Aorta (tissue), 5 donors: ENCODE measurements at places on chromosomes 11 and 22. TPM values are rescaled to one million over a fixed set of nuclear protein-coding genes. Genes with fewer than 3 reads are reported as not detected.

The SEPTIN5 gene
- 32.5 TPM for total RNA-seq

GRCh38 chr11:77392842-77393241, 81.1 kb downstream of the PAK1 start:
- DNase-seq = no peak

DNA sequence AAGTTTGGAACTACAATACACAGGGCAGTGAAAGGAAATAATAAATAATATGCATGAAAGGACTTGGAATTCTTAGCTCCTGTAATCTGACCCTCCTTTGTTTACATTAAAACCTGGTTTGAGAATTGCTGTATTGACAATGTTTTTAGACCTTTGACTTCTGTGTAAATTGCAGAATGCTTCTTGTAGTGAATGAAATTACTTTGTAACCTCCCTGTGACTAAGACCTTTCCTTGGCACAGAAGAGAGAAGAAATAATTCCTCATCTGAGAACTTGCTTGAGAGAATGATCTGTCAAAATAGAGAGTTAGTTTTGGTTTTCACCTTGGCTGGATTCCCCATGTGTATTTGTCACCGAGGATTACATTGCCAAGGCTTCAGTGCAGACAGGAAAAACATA, 640.0 kb upstream of the ANO5 start:
- DNase-seq = no peak

GRCh38 chr11:117933475-117933874, 4.3 kb upstream of the TMPRSS13 start:
- DNase-seq = no peak

The MMP12 gene
- total RNA-seq = 0.23 TPM

DNA sequence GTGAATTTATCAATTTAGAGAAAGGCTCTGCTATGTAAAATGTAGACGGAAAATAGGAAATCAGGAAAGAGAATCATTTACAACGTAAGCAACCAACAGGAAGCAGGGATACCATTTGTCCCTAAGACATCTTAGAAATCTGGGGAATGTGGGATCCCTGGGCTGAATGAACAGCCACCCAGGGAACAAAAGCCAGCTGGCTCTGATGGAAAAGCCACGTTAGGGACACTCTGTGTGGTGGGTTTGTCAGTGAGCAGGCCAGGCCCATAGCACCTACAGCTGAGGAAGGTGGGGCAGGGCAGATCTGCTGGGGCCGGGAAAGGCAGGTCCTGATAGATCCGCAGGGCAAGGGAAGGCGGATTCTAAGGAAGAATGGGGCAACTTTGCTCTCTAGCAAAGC, 87.1 kb upstream of the CSNK2A3 start:
- no peak for DNase-seq

The MLC1 gene
- total RNA-seq = 0.16 TPM

DNA sequence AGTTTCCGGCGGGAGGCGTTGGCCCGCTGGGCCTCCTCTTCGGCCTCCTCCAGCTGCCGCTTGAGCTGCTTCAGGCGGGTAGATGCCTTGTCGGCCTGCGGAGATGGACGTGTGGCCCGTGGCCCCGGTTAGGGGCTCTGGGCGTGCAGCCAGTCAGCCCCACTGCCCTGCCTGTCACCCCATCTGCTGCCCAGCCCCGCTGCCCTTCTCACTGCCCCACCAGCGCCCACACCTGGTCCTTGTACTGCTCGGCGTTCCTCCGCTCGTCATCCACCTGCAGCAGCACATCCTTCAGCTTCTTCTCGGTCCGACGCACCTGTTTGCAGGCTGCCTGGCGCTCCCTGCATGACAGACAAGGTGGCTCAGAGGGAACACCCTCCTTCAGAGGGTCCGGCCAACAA, 31.2 kb downstream of the APOL1 start:
- DNase-seq = no peak

The NXPE2 gene
- 0.19 TPM for total RNA-seq

DNA sequence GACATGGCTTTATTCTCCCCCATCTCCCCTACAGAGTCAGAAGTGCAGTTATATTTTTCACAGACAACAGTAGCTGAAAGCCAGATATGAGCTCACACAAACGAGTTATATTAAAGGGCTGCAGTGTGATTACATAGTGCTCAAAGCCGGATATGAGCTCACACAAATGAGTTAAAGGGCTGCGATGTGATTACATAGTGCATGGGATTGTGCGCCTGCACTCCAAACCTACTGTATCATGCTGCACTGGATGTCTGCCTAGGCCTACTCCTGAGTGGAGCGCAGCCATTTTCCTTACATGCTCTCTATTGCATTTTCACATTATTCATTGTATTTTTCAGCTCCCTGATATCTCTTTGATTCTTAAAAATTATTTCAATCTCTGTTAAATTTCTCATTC, 414.6 kb upstream of the LARGE1 start:
- DNase-seq = no peak

The SLC2A11 gene
- 4.8 TPM for total RNA-seq

The XKR3 gene
- not detected for total RNA-seq

DNA sequence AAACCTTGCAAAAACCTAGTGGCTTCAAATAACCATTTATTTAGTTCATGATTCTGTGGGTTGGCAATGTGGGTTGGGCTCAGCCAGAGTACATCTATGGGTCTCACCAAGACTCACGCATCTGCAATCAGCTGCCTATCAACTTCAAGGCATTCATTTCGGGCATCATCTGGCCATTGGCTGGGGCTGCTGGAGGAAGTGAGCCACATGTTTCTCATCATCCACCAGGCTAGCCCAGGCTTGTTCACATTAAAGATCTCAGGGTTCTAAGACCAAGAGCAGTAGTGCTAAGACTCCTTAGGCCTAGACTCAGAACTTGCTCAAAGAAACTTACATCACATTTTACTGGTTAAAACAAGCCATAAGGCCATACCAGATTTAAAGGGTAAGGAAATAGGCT, 478.9 kb upstream of the ARHGAP42 start:
- no peak for DNase-seq

The BAIAP2L2 gene
- 0.48 TPM for total RNA-seq
